Effector memory CD4-positive, alpha-beta T cell (primary cell): ENCODE measurements at places on chromosomes 5 and 9.

GRCh38 chr9:105541838-105542237, 16.1 kb upstream of the FKTN start:
- no peak for DNase-seq

- DNase-seq, result no peak
These were observed 13.3 kb upstream of the MPDZ start for GRCh38 chr9:13292782-13293181.

DNA sequence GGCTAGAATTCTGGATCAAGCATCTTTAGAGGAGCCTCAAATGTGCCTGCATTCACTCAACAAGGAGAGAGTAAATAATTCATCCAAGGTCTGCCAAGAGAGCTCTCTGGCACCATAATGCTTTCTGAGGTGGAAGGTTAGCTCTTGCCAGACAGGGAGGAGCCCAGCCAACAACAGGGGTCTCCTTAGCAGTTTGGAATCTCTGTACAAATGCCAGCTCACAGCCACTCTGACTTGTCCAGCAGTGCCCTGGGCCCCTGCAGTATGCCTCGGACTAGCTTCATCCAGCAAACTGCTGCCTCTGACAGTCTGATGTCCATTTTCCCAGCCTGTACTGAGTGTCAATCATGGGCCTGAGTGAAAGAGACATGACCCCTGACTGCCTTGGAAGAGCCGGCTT, 127.2 kb upstream of the SLC44A1 start:
- no peak for DNase-seq

GRCh38 chr9:131818089-131818488, 78.2 kb upstream of the RAPGEF1 start:
- no peak for DNase-seq

- no peak for DNase-seq
These were observed 103.6 kb upstream of the PAM start for GRCh38 chr5:102651466-102651865.

- DNase-seq, result no peak
These were observed 21.6 kb downstream of the SLC46A2 start for GRCh38 chr9:112869041-112869529.

DNA sequence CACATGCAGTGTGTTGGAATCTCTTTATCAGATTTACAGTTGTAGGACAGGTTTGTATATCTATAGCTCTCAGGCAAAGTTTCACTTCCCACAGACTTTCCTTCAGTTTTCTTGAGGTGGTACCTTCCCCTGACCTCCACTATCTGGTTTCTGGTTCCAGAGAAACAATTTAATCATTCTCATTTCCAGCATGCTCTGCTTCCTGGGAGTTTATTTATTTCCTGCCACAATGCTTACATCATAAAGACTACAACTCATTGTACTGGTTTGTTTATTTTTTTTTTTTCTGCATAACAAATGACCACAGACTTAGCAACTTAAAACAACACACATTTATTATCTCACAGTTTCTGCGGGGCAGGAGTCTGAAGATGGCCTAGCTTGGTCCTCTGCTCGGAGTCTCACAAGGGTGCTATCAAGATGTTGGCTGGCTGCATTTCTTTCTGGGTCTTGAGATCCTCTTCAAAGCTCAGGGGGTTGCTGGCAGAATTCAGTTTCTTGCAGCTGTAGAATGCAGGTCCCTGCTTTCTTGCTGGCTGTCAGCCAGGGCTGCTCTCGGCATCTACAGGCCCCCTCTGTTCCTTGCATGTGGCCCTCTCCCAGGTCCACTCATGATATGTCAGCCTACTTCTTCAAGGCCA, 247.7 kb downstream of the ENC1 start:
- DNase-seq, result no peak

- no peak for DNase-seq
These were observed 30.3 kb upstream of the IL17B start for GRCh38 chr5:149409268-149409948.

DNA sequence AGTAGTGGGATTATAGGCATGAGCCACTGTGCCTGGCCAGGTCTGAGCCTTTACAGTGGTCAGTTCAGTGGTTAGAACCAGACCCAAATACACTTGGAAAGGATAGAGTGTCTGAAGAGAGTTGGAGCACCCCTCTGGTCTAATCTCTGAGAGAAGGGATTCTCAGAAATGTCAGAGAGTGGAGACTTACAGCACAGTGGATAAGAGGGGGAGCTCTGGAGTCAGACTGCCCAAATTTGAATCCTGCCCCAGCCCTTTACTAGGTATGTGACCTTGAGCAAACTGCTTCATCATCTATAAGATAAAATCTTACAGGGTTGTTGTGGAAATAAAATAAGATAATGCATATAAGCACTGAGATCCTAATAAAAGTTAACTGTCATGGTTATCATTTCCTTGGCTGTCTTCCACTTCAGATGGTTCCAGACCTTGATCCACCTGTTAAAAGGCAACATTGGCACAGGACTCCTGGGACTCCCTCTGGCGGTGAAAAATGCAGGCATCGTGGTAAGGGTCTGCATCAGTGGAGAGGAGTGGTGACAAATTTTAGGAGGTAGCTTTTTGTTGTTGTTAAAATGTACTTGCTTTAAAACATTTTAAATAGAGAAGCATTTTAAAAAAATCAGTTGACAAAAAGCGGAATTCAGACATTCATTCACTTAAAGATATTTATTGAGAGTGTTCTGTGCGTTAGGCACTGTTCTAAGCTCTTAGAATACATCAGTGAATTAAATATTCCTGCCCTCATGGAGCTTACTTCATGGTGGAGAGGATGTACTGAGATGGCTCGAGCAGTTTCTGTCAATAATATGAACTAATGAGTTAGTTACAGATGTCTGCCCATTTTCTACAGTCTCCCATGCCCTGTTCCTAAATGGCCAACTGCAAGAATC, 16.0 kb downstream of the SLC36A1 start:
- DNase-seq, result no peak

GRCh38 chr9:113807173-113808061, 68.7 kb upstream of the ZNF618 start:
- no peak for DNase-seq

DNA sequence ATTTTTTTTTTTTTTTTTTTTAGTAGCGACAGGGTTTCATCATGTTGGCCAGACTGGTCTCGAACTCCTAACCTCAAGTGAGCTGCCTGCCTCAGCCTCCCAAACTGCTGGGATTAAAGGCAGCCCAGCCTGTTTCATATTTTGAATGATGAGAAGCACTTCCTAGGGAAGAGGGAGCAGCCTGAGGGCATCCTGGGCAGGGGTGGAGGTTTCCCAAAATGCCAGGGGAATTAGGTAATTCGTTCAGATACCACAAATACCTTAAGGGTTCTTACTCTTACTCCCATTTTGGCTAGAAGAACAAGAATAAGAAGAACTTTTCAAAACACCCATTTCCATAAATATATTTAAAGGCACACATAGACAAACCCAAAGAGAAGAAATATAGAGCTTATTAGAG, 29.5 kb upstream of the RAPGEF1 start:
- no peak for DNase-seq
